Colonic mucosa (tissue), 4 donors: ENCODE measurements at places on chromosomes 3 and 15.

GRCh38 chr3:37646865-37647264, 214.8 kb upstream of the CTDSPL start:
- DNase-seq, result no peak

GRCh38 chr3:108130236-108130635, 39.4 kb upstream of the CD47 start:
- DNase-seq, result no peak

DNA sequence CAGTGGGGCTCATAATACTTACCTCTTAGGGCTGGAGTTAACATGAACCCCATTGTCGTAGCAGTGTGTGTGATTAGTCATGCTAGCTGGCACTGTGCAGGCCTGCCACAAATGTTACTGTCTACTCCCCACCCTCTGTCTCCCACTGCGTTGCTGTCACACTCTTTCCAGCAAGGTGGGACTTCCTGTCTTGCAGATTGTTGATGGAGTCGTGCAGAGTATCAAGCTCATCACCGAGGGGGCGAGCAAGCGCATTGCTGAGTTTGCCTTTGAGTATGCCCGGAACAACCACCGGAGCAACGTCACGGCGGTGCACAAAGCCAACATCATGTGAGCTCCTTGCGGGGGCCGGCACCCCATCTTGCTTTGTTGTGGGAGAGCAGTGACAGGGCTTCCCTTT, 12.9 kb downstream of the IDH3A start:
- no peak for DNase-seq

- no peak for DNase-seq
These were observed 666.5 kb downstream of the GBE1 start for GRCh38 chr3:81094986-81095385.

DNA sequence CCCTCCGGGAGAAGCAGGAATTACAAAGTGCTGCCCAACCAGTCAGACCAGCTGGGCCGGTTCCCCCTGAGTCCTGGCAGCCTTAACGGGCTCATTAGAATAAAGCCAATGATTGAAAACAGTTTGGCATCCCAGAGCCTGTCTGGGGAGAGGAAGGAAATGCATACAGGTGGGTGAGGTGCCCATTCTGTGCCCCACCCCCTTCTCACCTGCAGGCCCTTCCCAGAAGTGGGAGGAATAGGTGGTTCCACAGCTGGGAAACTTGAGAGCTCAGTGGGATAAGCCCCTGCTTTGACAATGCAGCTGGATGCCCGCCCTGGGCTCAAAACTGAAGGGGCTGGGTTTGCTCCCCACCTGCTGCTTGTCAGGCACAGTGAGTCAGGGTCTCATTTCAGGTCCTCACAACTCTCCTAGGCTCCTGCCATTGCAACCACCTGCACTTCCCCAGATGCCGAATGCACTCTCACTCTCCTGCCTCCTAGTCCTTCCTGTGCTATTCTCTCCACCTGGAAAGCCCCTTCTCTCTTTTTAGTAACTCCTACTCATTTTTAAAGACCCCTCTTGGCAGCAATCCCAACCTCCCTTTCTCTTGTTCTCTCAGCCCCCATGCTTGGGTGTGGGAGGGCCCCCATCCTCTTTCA, 5.5 kb upstream of the BUB1B start:
- DNase-seq, result peak; percentile 78
